ENCODE measurements at places on chromosomes 16 and 17.

DNA sequence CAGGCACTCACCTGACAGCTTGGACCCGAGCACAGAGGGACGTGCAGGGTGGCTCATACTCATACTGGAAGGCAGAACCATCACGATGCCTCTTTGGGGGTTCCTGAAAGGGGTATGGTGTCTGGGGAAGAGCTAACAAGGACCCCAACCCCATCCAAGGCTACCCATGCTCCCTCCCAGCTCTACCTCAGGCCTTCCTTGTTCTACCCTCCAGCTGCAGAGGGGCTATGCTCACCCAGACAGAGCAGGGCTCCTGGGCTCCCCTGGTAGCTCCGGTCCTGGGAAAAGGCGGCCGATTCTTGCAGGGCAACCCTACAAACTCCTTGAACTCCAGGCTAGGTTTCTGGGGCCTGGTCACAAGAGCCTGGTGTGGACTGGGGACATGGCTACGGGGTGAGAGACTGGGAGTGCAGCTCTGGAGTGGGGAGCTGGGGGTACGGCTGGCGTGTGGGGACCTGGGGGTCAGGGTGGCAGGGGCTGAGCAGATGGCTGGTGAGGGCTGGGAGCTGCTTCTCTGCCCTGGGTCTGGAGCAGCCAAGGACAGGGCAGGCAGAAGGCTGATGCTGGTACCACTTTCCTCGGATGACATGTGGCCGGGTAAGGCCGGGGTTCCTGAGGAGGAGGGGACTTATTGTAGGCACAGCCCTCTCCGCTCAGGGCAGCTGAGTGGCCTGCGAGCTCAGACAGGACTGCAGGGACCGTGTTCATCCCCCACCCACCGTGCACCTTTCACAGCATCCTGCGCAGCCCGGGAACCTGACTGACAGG is 2.1 kb downstream of the ACD start:
- no peak for DNase-seq

DNA sequence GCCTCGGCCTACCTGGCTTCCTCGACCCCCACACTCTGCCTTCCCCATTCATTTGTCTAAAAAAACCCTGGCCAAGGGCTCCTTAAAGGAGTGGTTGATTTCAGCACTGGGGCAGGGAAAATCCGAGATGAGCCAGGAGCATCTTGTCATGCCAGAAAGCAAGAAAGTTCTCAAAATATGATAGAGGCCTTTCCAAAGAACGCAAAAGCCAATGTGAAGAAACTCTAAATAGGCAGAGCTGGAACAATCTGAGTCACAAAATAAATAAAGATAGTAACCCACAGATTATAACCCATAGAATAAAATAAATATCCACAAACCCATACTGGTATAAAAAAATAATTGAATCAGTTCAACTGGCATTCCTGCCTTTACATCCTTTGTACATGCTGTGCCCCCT is 192.3 kb upstream of the SALL1 start:
- no peak for DNase-seq

DNA sequence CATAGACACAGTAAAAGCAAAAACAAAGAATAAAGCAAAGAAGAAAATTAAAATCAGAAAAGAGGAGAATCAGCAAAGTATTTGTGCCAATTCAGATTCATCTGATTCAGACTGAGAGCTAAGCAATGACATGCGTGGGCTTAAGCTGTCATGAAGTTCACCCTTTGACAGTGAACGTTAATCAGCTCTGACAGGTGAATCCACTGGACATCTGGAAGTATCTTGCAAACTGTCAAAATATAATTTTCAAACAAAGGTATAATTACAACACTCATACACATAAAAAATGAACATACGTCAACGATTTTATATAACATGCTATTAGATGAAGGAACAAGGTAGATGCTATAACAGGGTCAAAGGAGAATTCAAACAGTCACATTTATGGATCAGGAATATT is 596.3 kb upstream of the SALL1 start:
- no peak for DNase-seq

DNA sequence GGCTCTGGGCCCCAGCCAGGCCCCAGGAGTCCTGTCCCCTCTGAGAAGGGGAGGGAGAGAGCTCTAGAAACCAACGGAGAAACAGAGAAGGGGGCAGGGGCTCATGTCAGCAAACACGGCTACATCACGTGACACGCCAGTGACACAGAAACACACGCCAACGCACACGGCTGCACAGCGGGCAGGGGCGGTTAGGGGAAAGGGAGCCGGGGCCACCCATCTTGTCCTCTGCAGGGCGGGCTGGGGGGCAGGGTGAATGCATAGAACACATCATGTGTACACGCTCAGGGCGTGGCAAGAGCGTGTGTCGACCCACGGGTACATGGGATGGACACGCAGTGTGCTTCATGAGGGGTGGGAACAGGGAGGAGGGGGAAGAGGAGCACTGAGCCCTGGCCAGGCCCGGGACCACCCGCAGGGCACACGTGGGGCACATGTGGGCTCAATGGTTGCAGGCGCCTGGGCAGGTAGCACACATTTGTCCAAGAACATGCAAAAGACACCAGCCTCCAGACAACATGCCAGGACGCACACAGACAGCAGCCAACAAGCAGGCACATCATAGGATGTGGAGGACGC is 4.6 kb downstream of the HSD3B7 start:
- no peak for DNase-seq

DNA sequence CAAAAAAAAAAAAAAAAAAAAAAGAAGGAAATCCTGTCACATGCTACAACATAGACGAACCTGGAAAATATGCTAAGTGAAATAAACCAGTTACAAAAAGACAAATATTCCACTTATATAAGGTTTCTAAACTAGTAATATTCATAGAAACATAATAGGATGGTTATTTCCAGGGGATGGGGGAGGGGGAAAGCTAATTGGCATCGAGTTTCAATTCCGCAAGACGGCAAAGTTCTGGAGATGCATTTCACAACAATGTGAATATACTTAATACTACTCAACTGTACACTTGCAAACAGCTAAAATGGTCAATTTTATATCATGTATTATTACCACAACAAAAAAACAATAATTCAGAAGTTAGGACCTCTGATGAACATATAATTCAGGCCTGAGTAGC is 37.9 kb upstream of the ABCA9 start:
- no peak for DNase-seq

DNA sequence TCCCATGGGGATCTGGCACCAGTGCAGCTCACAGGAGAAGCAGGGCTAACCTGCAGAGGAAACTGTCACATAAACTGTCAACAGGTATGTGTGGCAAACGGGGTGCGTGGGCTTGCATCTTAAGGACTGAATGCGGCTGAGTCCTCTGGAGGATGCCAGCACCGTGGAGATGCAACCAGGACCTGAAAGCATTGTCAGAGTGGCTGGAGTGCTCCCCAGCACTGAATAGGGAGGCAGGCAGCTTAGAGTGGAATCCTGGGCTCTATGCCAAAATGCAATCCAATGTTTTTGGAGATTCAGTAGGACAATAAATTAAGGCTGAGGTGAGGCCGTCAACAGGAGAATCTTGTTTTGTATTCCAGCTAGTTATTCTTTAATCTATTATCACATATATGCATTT is 21.3 kb upstream of the SALL1 start:
- DNase-seq, result no peak

DNA sequence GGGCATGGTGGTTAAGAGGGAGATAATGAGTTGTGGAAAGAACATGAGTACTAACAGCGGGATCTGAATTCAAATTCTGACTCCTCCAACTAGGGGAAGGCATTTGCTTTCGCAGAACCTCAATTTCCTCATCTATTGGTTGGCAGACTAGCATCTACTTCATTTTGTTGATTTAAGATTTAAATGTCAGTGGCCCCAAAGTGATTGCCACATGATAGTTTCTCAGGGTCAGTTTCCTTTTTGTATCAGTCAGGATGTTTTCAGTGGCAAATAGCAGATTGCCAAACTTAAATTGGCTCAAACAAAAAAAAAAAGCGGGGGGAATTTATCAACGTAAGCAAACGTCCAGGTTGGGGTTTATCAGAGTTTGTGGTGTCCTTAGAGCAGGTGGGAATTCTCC is 25.1 kb upstream of the NOS2 start:
- no peak for DNase-seq

DNA sequence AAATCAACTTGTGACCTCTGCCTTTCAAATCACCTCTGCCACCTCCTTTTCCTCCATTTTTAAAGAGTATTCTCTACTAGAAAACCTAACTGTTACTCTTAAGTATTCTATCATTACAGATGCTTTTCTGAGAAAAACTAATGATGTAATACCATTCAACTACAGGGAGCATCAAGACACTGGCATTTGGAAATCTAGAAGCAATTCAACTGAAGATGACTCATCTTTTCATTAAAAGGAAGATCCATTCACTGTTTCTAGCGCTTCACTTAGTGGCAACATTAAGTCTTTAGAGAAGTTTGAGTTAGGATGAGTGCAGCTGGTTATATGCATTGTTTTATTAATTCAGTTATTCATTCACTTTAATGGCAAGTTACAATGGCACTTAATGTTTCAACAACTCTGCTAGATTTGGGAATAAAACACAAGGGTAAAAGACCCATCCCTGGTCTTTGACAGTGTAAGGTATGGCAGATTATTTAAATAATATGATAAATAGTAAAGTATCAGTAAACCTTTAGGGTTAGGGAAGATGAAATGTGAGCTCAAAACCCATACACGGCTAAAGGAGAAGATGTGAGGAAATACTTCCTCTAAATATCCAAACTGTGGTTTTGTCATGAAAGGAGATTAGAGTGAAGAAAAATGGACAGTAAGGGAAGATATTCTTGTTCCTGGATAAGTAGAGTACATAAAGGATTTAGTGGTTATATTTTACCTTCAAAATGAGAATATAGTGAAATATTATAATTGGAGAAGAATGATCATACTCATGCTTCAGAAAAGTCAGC is 61.7 kb downstream of the KCNJ2 start:
- DNase-seq, result no peak

DNA sequence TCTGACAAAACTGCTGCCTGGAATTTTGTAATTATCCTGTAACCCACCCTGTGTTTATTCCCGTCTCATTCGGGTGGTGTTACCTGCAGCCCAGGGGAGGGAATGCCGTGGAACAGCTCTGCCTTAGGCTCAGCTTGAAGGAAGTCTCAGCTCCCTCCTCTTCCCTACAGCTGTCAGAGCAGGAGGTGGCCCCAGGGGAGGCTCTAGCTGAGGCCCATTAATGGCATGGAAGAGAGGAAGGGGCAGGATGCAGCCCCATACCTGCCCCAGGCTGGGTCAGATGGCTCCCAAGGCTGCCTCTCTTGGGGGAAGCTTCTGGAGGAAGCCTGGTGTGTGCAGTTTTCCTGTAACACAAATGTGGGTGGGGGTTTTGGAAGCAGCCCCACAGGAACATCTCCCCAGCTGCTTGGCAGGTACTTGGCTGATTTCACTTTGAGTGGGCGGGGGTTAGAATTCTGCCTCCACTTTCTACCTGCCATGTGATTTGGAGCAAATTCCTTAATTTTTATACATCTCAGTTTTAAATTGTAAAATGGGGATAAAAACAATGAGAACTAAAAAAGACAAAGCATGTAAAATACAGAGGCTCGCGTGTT is 103.9 kb downstream of the MGAT5B start:
- DNase-seq, result no peak

DNA sequence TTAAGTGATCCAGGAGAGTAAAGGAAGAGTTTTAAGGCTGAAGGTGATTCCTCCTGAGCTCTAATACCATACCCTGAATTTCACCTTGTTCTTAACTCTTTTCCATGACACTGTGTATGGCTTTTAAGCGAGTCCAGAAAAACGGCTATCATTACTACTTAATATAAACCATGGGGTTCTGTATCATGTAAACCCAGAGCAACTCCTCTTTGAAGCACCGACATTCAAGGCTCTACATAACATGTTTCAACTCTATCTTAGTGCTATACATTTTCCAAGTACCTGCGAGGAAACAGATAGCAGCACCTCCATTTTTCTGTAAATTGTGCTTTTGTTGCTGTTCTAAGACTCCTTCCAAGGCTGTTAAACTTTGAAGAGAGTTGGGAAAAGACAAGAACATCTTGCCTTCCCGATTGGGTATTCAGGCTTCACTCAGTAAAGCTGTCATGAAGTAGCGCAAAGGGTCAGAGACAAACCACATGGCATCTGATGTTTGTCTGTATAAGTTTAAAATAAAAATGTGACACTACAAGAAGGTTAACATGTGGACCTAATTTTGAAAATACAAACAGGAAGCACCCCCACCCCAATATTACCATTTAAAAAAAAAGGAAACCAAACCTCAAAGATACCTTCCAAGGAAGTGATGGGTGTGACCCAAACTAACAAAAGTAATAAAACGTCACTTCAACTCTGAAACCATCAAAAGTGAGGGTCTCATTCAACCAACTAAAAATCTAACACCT is 3.9 kb downstream of the STAT5B start:
- DNase-seq, result no peak

DNA sequence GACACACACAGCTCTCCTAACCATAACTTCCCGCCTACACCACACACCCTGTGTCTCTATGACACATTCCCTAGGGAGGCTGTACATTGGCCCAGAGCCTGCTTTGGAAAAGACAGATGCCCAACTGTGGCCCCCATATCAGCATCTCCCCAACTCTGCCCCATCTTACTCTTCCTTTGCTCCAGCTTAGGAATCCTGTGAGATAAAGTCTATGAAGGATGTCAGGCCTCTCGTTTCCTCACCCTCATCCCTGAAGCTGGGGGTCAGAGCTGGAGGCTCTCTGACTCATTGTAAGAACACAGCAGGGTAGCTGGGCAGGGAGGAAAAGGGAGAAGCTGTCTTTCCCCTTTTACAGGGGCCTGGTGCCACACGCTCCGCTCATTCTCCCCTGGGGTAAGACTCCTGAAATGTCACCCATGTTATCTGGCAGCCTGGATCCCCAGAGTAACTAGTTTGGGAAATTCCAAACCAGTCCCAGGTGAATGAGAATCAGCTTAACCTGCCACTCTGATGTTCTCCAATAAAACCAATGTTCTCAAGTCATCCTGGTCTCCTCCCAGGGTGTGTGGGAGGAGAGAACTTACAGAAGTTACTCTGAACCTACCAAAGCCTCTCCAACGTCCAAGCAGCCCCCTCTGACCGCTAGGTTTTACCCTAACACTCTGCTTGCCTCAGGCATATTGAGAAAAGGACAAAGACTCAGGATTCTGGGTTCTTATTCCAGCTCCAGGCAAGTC is 2.8 kb downstream of the RAPGEFL1 start:
- DNase-seq, result no peak

DNA sequence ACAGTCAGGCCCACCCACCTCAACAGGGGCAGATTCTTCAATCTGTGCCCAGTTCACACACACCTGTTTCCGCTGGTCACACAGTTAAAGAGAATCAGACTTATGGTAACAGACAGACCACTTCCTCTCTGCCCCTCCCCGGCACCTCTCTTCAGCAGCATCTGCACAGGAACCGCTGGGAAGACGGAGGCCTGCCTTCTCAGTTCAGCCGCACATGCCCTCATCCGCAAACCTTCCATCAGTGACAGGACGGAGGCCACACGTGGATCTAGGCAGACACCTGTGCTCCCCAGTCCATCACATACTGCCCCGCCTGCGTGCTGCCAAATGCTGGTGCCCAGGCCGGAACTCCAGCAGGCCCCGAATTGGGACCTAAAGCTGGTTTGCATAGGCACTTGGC is 10.3 kb downstream of the PHB1 start:
- DNase-seq, result no peak

GRCh38 chr17:61283043-61283442 is 116.6 kb upstream of the TBX2 start:
- DNase-seq, result no peak

All from activated CD4-positive, alpha-beta T cell treated with anti-CD3 and anti-CD28 coated beads, Interleukin-2, amount 50 U/mL, for 16 hours (primary cell).